ENCODE measurements at places on chromosomes 13 and 19. TPM values are rescaled to one million over a fixed set of nuclear protein-coding genes. Genes with fewer than 3 reads are reported as not detected.
A peak's percentile ranks its signal among the peaks of the same experiment; 100 is the strongest.

The CEACAM21 gene
- not detected for total RNA-seq

The ZNF235 gene
- total RNA-seq: 6.3 TPM

DNA sequence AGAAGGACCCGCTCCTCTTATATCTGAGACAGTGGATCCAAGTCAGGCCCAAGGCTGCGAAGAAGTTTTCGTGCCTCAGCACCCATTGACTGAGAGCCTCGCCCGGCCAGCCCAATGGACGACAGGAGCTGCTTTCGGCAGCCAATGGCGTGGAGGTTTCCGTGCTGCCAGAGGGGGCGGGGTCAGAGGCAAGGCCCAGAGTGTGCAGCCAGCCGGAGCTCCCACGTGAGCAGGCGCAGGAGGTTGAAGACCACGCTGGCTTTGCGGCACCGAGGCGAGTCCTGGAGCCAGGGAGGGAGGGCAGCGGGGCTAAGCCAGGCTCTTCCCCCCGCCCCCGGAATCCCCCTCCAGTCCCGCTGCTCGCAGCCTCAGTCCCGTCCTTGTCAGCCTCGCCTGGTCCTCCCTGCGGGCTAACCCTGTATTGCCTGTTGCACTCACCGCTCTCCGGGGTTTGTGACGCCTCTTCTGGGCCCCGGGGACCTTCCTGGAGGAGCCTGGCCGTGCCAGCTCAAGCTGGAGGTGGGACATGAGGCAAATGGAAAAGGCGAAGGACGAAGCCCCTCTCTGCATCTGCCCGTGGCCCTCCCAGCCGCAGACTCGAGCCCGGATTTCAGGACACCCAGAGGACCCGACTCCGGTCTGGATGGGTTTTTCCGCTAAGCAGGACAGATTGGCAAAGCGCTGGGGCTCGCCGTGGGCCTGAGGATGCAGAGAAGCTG, 1.5 kb downstream of the IFNL4 start:
- no peak for DNase-seq

DNA sequence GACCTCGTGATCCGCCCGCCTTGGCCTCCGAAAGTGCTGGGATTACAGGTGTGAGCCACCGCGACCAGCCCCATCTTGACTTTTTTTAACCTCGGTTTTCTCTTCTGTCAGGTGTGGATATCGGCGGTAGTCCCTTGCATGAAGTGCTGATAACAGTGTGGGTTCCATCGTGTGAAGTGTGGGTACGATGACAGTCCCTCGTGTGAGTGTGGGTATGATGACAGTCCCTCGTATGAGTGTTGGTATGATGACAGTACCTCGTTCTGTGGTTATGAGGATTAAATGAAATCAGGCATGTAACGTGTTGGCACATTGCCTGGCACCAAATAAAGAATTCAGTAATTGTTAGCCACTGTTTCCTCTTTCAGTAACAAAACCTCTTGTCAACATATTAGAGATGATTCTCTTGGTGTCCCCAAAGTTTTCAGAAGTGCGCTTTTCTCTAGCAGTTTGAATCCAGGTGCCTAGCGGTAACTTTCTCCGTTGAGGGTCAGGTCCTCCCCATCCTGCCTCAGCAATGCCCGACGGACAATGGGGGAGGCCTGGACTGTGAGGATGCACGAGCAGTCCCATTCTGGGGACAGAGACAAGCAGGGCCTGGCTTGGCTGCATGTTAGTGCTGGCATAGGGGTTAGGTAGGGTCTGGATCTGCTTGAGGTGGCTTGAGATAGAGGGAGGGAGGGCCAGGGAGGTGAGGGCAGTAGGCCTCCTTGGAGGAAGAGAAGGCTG, 15.3 kb downstream of the GATAD2A start:
- peak; percentile 29 for DNase-seq

DNA sequence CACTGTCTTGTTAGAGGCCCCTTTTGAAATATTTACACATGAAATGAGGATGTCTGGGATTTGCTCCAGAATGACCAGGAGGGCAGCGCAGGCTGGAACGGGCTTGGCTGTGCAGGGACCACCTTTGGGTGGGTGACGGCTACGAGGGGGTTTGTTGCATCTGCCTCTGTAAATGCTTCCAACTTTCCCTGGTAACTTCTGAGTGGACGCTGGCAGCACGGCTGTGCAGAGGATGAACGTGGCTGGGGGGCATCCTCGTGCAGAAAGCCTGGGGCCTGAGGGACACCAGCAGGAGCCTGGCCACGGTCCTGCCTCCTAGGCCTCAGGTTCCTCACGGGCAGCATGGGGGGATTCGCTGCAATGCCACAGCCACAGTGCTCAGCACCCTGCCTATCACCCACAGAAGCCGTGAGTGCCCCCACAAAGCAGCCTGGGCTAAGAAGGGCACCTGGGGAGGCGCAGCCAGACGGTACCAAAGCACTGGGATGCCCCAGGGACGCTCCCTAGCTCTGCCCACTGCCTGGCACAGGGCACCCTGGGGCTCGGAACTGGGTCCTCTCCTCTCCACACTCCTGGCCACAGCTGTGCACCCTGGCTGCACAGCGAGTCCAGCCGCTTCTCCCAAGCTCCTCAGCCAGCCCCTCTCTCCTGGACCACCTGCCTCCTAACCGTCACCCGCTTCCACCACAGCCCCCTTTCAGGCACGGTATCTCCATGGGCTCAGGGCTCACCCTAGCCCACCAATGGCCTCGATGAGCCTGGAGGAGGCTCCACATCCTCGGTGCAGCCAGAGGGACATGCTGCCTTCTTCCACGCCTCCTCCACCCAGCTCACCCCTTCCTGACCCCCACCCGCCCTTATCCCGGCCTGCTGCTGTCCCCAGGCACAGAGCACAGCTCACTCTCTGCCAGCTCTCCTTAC, 44.5 kb downstream of the MLLT1 start:
- DNase-seq: no peak

GRCh38 chr19:30228835-30229524, 143.2 kb upstream of the ZNF536 start:
- peak; percentile 6 for DNase-seq

DNA sequence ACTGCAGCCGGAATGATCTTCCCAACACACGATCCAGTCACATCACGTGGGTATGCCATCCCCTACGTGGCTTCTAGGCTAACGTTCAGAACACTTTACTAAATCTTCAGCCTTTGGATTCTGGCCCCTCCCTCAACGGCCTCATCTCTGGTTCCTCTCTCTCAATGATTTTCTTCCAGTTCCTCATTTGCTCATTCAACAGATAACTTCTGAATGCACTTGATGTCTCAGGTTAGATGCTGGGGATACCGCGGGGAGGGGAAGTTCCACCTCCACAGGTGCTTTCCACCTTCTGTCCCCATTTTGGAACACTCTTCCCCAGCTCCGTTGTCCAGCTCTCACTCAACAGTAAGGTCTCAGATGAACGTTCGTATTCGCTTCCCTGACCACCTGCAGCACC, 66.1 kb downstream of the ATP7B start:
- no peak for DNase-seq
